Stimulated activated effector memory CD8-positive, alpha-beta T cell treated with anti-CD3 and anti-CD28 coated beads, Interleukin-12 subunit alpha, Interleukin-12 subunit beta, amount 100 ng/mL, for 72 hours (primary cell): ENCODE measurements at places on chromosomes 11 and 22.

DNA sequence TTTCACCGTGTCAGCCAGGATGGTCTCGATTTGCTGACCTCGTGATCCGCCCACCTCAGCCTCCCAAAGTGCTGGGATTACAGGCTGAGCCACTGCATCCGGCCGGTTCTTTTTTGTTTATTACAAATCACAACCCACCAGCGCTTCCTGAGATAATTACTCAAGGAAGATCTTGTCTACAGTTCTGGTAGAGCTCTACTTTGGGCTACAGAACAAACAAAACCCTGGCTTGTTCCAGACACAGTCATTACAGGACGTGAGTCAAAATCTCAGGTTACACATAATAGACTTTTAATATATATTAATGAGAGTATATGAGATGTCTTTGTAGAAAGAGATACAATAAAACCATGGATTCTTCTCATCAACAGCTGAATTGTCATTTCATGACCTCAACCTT, 42.8 kb upstream of the NUP50 start:
- no peak for DNase-seq

DNA sequence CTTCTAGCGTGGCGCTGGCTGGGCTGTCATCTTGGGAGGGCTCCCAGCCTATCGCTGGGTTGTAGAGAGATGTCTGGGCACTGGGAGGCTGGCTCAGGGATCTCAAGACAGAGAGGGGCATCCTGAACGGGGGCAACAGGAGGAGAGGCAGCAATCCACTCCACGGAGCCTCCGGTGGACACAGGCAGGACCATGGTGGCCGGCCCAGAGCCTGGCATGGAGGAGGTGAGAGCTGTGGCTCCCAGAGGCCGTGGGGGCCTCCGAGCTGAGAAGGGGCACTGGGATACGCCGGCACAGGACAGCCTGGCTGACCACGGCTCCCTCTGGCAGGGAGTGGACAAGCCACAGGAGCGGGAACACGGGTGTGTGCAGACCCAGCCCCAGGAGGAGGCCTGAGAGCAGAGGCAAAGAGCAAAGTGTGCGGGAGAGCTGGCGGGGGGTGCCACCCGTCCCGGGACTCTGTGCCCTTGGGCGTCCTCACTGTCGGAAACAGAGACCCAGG, 9.1 kb downstream of the MRGPRF start:
- DNase-seq, result no peak

DNA sequence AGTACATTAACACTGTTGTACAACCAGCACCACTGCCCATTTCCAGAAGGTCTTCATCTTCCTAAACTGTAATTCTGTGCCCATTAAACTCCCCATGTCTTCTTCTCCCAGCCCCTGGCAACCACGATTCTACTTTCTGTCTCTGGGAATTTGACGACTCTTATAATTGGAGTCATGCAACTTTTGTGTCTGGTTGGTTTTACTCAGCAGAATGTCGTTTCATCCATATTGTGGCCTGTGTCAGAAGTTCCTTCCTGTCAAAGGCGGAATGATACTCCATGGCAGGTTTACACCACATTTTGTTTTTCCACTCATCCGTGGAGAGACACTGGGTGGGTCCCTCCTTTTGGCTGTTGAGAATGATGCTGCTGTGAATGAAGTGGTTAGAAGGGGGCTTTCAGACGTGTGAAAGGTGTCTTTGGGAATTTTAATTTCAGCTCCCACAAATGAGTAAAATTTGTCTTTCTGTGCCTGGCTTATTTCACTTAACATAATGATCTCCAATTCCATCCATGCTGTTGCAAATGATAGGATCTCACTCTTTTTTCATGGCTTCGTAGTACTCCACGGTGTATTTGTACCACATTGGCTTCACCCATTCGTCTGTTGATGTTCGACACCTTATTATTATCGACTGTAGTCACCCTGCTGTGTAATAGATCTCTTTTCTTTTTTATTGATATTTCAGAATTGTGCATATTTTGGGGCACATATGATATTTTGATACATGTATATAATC, 86.1 kb upstream of the SEPTIN5 start:
- no peak for DNase-seq

DNA sequence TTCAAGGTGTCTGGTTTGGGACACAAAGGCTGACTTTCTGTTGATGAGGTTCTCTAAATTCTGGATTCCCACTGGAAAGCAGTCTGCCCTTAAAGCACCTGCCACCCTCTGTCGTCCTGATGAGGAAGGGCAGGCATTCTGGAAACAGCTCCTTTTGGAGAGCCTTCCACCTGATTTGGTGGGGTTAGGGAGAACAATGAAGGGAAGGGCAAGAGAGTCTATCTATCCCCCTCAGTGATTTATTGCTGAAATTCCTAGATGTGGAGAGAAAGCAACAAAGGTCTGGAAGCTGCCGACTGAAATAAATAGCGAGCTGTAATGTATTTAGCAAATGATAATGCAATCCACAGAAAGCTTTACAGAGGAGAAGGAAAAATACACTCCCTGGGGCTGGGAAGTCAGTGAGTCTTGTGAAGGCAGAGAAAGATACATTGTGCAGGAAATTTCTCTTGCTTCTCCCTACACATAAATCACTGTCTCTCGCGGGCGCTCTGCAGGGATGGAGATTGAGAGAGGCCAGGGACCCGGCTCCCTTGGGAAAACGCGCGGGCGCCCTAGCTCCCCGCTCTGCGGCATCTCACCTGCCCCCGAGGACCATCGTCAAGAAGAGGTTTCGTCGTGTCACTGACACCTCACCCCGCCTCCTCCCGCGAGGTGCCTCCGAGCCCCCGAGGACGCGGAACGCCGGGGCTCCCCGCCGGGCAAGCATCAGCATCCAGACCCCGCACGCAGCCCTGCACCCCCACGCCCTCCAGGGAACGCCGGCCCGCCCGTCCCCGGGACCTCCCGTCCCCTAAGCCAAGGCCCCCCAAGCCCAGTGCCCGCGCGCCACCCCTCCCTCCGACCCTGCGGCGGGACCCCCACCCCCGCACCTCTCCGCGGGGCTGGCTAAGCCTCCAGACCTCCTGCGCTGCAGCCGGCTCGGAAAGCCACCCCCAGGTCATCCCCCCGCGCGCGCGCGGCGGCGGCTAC, 673 bp downstream of the CDON start:
- DNase-seq, result no peak

DNA sequence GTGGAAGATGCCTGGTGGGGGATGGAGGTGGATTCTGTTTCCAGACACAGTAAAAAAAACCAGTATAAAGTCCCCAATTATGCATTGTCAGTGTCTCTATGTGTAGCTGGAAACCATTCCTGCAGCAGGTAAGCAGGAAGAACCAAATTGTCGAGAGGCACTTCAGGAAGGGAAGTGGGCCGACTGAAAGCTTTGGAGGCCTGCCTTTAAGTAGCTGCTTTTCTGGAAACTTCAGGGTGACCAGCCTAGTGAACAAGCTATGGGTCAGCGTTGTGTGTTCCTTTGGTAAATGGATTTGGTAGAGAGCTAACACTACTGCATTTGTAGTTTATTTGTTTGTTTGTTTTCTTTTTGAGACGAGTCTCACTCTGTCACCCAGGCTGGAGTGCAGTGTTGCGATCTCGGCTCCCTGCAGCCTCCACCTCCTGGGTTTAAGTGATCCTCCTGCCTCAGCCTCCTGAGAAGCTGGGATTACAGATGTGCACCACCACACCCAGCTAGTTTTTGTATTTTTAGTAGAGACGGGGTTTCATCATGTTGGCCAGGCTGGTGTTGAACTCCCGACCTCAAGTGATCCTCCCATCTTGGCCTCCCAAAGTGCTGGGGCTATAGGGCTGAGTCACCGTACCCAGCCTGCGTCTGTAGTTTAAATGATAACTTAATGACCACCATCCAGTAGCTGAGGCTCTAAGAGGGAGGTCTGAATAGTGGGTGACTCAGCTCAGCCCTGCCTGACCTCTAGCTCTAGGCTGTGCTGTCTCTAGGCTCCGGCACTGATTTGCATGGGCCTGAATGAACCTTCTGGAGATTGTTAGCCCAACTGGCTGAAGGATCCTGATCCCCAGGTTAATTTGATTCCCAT, 12.8 kb downstream of the PTPRJ start:
- no peak for DNase-seq

GRCh38 chr11:65310215-65310614, 4.5 kb upstream of the CDC42EP2 start:
- DNase-seq, result no peak

GRCh38 chr11:30960387-30960992, 374.3 kb upstream of the MPPED2 start:
- no peak for DNase-seq

DNA sequence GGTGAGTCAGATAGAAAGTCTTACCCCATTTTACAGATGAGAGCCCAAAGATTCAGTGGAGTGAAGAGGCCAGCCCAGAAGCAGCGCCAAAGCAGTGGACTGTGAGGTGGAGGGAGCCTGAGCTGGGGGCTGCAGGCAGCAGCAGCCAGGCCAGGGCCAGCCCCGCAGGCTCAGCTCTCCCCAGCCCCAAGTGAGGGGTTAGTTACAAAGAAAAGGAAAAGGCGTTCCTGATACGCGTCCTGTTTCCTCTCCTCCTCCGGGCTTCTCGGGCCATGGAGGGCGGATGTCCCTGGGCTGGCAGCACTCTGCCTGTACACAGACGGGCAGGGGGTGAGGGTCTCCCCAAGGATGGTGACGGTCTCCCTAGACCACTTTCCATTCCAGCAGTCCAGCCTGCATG, 44.9 kb downstream of the ARRB1 start:
- no peak for DNase-seq

DNA sequence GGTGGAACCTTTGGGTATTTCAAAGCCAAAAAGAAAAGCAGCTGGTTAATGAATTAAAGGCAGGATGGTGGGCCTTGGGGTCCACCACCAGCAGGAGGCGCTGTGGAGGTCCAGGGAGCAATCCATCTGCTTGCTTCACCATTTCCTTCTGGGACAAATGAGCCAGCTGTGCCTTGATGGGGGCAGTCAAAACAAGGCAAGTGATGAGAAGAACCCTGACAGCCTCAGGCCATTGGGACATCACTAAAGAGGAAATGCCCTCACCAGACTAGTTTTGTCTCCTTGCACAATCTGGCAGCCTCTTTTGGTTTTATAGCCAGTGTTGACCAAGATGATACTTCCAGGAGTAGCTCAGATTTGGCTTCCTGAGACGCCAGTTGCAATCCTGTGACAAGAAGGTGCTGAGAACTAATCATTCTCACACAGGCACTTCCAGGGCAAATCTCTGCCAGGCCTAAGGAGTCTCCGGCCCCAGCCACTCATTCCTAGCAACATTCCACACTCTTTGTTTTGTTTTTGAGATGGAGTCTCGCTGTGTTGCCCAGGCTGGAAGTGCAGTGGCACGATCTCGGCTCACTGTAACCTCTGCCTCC, 38.2 kb upstream of the WEE1 start:
- peak; percentile 88 for DNase-seq

GRCh38 chr11:117691218-117691514, 105.8 kb downstream of the DSCAML1 start:
- DNase-seq, result no peak

DNA sequence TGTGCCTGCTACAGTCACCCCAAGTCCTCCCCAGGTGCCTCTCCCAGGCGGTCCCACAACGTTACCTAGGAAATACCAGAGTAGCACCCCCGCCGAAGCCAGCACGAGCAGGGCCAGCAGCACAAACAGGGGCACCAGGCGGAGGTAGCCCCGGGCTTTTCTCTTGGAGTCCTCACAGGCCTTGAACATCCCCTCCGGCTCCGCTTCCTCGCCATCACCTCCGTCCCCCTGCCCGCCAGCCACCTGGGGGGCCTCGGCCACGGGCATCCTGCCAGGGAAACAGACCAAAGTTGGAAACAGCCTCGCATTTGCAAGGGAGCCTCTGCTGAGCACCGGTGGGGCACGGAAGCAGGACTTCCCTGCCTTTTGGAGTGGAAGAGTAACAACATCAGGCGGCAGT, 6.4 kb downstream of the TMPRSS6 start:
- DNase-seq, result no peak

DNA sequence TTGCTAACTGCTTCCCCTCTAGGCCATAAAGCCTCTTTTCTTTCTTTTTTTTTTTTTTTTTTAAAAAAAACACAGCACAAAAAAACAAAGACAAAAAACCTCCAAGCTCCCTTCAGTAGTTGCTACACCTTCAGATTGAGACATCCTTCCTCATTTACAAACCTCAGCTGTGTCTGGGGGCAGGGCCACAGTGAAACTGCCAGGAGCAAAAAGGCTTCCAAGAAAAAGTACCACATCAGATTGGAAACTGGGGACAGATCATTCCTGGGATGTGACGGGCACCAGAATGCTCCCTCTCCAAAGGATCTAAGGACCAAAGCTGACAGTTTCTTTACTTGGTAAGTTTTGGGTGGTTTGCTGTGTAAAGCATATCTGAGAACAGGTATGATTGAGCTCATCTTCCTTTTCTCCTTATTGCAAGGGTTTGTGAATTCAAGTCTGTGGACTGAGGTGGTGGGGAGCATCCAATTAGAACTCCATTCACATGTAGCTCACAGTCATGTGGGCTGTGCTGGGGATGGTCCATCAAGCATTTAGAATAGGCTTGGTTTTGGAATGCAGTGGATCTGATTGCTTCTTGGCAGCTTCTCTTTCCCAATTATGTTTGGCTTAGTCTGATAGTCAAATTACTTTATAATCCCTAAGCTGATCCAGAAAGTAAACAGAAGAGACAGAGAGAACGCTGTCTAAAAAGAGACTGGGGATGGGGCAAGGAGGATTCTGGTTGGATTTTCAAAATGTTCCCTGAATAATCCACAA, 705 bp downstream of the BBOX1 start:
- no peak for DNase-seq

GRCh38 chr11:125390946-125391345, 105.1 kb downstream of the FEZ1 start:
- no peak for DNase-seq

DNA sequence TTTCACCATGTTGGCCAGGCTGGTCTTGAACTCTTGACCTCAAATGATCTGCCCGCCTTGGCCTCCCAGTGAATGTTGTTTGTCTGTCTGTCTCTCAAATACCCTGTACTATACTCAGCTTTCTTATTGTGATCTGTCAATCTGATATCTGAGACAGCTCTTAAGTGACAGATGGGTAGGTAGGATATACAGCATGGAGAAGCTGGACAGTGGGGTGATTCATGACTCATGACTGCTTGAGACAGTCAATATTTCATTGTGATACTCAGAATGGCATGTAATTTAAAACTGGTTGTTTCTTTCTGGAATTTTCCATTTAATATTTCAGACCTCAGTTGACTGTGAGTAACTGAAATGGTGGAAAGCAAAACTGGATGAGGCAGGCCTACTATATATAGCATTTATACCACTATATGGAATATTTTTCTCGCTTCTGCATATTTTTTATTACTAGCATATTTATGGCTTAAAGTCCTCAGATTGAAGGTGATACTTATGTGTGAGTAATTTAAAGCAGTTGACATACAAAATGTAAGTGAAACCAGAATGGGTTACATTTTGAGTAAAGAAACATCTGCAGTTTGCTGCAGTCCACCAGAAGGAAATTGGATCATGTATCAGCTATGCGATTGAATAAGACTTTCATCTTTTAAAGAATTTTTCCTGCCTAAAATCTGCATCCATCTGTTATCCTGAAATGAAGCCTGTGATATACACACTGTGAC, 22.3 kb downstream of the ARHGAP42 start:
- DNase-seq, result no peak

- DNase-seq, result no peak
These were observed 60.5 kb downstream of the NAT10 start for GRCh38 chr11:34165786-34166555.
